ENCODE measurements at places on chromosomes 16 and 17.

GRCh38 chr16:50276801-50277555 lies 10.6 kb downstream of the ADCY7 start:
- DNase-seq = no peak

DNA sequence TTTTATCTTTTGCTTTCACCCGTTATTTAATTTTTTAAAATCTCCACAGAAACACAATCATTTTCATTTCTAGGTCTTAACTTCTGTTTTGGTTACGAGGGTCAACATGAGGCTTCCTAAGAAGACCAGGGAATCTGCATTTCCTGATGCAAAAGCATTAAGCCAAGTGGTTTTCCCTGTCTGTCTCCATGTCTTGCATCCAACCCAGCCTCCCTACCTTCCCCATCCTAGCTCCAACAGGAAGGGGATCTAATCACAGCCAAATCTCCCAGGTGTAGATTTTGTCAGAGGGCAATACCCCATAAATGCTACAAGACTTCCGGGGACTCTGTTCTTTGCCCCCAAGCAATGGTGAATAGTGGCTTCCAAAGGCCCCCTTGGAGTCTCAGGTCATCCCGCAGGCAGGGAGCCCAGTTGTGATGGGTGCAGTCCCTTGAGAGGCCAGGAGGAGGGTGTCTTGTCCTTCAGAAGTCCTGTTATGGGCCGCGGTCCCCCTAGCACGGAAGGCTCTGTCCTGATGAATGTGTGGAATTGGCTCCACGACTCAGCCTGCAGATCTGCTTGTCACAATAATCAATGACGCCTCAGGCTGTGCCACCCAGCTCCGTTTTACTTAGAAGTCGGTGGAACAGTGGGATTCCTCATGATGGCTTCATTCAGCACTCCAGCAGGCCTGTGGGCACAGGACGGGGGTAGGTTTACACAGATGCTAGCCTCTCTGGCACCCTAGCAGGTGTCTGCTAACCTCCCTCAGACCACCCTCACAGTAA lies 141.1 kb downstream of the RGS9 start:
- peak; percentile 83 for DNase-seq

DNA sequence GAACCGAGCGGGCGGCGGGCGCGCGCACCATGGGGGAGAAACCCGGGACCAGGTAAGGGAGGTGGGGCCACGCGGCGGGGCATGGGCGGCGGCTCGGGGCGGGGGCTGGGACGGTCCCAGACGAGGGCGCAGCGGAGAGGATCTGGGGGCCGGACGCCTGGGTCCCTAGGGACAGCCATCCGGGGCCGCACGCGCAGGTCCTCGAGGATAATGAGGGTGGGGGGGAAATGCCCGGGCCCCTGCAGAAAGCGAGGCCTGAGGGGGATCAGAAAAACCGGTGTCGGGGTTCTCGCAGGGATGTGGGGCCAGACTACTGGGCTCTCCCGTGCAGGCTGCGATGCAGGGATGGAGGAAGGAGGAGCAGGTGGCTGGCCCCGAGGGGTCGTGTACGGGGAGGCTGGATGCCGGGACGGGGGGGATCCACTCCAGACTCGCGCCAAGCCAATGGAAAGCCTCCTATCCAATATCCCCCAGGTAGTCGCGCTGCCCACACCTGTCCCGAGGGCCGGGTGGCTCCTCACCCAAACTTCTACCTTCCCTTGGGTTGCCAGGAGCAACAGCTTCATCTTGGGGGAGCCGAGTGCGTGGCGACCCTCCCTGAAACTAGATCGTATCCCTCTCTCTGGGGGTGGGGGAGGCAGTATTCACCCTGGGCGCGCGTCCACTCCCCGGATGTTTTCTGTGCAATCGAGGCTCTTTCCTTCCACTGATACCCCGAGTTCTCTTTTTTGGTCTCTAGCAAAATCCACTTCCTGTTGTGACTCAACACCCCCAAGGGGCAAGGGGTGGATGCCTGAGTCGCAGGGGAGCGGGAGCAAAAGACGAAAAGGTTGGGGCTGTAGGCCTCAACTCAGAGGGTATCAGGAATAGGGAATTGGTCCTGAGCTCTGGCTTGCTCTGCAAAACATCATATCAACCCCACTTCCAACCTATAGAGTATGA lies 532 bp downstream of the ARRB2 start:
- no peak for DNase-seq

GRCh38 chr17:40415390-40415789 lies 2.3 kb downstream of the TOP2A start:
- peak; percentile 50 for DNase-seq

DNA sequence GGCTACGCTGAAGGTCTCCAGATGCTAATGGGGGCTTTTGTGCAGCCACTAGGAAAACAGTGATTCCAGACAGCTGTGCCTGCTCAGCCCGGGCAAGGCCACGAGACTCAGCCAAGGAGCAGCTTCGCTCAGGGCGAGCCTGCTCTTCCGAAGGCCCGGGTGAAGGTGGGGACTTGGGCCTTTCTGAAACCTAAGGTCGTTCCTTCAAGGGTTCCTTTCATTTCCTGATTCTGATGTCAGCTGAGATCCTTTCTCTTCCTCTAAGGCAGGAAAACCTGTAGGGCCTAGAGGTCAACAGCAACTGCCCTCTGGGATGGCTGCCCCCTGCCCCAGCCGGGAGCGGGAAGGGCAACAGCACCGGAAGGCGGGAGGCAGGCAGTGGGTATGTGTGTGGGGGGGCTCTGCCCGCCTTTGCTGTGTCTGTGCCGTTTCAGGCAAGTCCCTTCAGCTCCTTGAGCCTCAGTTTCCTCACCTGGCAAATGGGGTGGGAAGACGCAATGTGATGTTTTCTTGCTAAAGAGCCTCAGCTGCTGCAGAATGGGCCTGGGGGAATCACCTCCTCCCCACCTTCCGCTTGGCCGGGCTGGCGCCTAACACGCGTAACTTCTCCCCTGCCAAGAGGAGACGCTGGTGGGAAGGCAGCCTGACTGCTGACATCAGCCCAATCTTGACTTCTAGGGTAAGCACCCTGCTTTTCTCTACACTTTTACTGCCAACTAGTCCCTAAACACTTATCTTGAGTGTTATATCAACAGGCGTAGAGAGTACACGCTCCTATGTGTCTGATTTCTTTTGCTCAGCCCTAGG lies 32.8 kb downstream of the IRF8 start:
- DNase-seq = no peak

- DNase-seq = peak; percentile 52
These were observed 637 bp downstream of the DHRS11 start for GRCh38 chr17:36592316-36592715.

- no peak for DNase-seq
These were observed 1.1 kb downstream of the SLC16A3 start for GRCh38 chr17:82229698-82230608.

- no peak for DNase-seq
These were observed 106.3 kb upstream of the CRHR1 start for GRCh38 chr17:45677770-45678169.

DNA sequence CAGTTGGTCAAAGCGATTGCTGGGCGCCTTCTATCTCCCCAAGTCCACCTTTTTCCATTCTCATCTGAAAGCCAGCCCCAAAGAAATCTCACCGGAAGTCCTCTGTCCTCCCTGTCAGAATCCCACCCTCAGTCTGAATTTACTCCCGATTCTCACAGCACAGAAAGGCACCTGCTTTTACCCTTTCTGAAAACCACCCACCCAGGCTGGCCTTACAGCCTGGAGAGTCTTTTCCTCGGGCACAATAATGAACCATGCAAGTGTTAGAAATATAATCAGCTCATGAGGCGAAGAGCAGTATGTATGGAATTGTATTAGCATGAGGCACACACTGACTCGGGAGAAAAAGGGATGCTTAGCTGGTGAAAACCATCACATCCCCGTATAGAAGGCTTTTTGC lies 1.2 kb upstream of the ZFHX3 start:
- DNase-seq = no peak

DNA sequence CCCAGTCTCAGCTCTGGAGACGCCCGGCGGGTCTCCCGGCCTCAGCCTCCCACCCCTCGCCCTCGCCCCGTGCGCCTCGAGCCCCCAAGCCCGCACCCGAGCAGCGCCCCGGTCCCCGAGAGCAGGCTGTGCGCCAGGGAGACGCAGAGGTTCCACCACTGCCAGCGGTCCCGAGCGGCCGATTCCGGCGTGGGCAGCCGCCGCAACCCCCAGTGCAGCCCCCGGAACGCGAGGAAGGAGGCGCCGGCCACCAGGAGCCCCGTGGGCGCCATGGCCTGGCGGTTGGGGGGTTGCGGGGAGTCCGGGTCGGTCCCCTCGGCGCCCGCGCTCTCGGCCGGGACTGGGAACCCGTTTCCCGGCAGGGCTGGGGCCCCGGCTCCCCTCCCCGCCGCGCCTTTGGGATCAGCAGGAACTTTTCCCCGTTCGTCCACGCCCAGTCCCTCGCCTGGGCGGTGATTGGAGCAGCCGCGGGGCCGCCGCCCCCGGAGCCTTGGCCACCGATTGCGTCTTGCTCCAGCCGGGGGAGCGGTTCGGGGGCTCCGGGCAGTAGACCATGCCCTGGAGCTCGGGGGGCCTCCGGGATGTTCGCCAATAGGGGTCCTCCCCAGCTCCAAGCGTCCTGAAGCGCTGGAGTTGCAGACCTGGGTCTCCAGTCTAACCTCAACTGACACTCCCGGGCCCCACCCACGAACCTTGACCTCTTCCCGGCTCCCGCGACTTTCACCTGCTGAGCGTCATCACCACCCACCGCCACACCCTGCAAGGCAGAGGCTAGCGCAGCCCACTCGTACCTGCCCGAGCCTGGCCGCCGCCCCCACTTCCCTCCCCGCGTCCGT lies at the start of gene TLCD2:
Gene TLCD2 (minus strand): TSS at position 407 of the 836 bp plus-strand sequence. CDS start 135 bp downstream, at position 272.
- DNase-seq = peak; percentile 70

- no peak for DNase-seq
These were observed 204.9 kb downstream of the C16orf78 start for GRCh38 chr16:49578435-49579024.

GRCh38 chr17:14302431-14303099 lies 1.7 kb downstream of the HS3ST3B1 start:
- DNase-seq = peak; percentile 97

- peak; percentile 97 for DNase-seq
These were observed 10.2 kb upstream of the HOXB9 start for GRCh38 chr17:48636177-48637018.

GRCh38 chr16:67825119-67825518 lies 17.0 kb upstream of the THAP11 start:
- DNase-seq = no peak

GRCh38 chr17:66348584-66349165 lies 46.3 kb downstream of the PRKCA start:
- DNase-seq = peak; percentile 63
